Fibroblast of the conjunctiva (primary cell): ENCODE measurements at places on chromosomes 11 and 22.

- no peak for DNase-seq
Observed at GRCh38 chr22:16819249-16819648, 6.0 kb downstream of the XKR3 start.

DNA sequence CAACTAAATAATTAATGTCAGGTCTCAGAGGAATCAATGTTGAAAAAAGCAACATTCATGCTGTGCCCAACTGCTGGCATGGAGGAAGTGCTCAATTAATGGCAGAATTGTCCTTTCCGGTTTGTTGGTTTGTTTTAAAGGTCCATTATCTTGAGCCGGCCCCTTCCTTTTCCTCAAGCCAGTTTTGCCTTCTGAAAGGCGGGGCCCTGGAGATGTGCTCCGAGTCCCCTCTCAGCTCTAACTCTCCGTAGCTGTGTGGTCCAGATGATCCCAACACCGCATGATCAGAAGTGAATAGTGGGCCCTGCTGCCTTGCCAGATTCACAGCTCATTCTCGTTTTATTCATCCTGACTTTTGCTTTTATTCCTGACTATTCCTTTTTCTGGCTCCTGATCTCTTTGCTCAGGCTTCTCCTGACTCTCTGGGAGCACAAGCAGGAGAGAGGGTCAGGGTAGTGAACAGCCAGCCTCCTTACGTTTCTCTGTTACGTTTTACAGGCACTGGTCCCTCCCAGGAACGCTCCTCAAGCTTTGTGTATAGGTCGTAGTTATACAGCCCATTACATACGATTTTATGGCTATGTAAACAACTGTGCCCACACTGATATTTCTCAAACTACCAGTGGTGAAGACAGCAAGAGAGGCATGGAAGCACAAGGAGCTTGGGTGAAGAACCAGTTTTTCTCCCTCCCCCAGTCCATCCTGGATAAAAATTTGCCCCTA is 265.9 kb downstream of the LARGE1 start:
- DNase-seq: no peak

GRCh38 chr22:45996241-45997076 is 19.5 kb upstream of the WNT7B start:
- DNase-seq: no peak

DNA sequence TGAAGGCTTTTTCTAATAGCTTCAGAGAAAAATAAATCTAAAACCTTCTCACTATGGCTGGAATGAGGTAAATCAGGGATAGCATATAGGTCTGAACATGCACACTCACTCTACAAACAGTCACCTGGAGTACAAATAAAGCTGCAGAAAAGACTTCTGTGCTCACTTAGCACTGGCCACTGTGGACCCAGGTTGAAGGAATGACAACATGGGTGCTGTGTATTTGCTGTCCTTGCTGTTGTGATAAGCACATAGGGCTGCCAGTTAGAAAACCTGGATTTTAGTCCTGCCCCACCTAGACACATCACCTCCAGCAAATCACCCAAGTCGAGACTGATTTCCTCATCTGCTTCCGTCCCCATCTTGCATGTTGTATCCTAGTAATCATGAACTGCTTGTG is 51.2 kb downstream of the FZD4 start:
- no peak for DNase-seq

GRCh38 chr22:29765905-29766631 is 739 bp downstream of the ZMAT5 start:
- DNase-seq: no peak

- DNase-seq: no peak
Observed at GRCh38 chr22:48054596-48054995, 1292.1 kb downstream of the TBC1D22A start.

- DNase-seq: no peak
Observed at GRCh38 chr11:43694477-43694876, 13.9 kb downstream of the HSD17B12 start.

DNA sequence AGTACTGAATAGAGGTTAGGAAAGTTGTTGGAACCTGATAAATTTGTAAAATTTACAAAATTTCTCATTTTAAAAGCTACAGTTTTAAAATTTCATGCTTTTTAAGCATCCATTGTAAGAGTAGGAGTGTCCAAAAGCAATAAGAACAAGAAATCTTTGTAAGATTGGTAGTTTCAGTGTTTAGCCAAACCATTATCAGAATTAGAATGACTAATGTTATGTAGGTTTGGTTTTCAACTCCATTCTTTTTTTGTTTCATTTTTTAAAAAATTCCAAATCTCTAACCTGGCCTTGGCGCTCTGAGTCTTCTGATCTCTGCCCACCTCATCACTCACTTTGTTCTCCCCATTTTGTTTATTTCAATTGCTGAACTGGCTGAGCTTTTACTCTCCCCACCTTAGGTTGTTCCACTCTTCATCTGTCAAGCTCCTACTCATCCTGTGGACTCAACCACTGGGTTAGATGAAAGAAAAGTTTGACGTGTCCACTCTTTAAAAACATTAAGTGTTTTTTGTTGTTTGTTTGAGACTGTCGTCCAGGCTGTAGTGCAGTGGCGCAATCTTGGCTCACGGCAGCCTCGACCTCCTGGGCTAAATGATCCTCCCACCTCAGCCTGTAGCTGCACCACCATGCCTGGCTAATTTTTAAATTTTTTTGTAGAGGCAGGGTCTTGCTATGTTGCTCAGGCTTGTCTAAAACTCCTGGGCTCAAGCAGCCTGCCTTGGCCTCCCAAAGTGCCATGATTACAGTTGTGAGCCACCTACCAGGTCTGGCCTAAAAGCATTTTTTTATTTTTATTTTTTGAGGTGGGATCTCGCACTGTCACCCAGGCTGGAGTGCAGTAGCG is 14.0 kb downstream of the EP300 start:
- DNase-seq: no peak

- peak; percentile 20 for DNase-seq
Observed at GRCh38 chr11:69674267-69674885, 777 bp downstream of the LTO1 start.

GRCh38 chr11:128711136-128711535 is 17.3 kb downstream of the FLI1 start:
- DNase-seq: no peak

DNA sequence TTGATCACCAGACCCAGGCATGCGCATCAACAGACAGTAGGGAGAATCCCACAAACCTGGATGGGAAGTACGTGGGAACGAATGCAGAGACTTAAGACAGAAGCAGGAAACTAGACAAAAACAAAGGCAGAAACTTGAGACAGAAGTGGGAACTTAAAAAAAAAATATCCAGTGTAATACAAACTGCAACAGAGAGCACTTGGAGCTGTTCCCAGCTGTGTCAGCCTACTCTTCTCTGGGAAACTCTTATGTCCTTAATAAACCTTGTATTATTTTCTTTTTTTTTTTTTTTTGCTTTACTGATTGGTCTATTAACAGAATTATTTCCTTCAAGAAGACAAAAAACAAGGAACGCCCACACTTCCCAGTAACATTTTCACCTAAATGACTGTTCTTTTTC is 1818.1 kb upstream of the RAG2 start:
- no peak for DNase-seq

- no peak for DNase-seq
Observed at GRCh38 chr22:19891317-19892256, 36.9 kb upstream of the GNB1L start.

DNA sequence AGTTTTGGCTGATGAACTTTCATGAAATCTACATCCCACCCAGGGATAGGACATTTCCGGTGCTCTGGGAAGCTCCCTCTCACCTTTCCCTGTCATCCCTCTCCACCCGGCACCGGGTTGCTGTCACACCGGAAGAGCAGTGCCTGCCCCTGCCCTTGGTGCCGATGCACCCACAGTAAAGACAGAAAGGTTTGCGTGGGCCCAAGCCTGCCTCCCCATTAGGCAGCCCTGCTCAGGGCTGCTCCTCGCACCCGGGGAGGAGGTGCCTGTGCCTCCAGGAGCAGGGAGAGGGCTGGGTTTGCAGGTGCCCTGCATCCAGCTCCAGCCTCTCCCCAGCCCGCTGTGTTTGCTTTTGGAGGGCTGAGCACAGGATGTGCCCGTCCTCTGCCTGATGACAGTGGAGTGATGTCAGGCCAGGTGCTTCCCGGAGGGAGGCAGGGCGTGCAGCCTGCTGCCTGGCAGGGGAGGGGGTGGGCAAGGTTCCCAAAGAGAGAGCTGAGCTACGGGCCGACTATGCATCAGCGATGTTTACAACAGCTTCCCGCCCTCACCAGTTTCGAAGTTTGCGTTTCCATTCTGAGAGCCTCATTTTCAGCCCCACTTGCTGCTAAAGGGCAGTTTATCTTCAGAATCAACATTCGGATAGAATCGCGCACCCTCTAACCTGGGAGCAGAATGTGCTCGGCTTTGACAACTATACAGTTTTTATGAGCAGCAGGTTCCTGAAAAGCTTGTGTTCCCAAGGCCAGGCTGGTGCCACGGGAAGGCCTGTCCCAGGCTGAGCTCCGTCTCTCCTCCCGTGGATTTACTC is 83.2 kb upstream of the CLDN5 start:
- DNase-seq: no peak

DNA sequence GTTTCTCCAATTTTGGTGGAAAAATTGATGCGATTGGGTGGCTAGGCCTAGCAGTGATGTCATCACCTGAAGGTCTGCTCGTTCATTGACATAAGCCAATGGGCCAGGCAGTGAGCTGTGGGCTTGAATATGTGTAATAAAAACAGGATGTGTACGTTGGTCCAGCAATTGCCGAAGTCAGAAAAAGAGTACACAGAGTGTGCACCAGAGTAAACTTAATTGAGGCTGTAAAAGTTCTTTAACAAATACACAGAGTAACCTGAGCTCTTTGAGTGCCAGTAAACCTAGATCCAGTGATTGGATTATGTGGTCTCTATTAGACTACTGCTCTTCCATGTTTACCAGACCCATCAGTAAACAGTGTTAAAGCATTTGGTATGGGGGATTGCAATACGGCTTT is 13.0 kb upstream of the GLYATL1 start:
- DNase-seq: no peak

GRCh38 chr22:50399751-50400331 is 56.7 kb downstream of the PPP6R2 start:
- no peak for DNase-seq

DNA sequence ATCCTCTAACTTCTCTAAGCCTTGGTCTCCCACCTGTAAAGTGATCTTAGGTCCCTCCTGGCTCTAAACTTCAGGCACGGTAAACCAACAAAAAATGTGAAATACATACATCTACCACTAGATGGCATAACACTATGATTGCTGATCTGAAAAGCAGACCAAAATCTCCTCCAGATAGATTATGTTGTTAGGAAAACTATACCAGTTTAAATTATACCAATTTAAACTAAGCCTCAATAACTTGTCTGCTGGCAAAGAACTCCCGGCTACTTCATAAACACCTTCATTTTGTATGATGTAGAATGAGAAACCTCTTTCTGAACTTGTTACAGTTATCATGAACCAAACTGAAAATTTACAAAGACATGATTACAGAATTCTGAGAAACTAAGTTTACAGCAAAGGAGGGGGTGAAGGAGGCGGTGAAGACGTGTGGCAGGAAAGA is 85.9 kb downstream of the SBF2 start:
- peak; percentile 40 for DNase-seq

GRCh38 chr11:13972043-13972910 is 9.8 kb downstream of the SPON1 start:
- DNase-seq: peak; percentile 16

DNA sequence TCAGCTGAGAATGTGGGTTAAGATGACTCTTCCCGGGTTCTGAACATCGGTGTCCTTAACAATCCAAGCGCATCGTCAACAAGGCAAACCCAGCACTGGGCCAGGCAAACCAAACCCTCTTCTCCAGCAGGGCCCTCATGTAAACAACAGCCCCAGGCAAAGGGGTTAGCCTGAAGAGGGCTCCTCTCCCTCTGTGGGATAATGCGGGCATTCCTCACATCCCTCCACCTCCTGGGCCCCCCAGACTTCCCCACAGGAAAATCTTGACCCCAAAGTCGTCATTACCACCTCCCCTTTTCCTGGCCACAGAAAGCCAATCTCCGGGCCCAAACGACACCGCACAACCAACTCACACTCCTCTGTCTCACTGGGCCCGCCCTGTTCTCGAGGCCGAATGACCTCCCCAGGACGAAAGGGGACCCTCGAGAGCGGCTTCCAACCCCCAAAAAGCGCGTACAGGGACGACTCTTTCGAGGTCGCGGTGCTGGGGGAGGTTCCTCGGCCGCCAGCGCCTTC is 566 bp downstream of the DDB1 start:
- DNase-seq: no peak

DNA sequence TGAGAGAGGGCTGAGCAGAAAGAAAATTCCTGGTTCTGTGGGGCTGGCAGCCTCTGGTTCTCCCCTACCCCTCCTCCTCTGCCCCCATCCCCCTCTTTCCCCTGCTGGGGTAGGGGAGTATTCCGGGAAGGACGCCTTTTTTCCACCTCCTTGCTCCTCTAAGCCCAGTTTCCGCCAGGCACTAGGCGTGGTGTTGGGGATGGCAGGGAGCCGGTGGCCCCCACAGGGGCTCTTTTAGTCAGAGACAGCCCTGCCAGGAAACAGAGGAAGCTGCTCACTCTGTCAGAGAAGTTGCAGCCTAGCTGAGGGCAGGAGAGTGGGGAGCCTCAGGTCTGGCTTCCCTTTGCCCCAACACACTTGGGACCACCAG is 15.6 kb upstream of the ARHGEF17 start:
- DNase-seq: no peak

- DNase-seq: no peak
Observed at GRCh38 chr22:45657701-45658100, 13.9 kb upstream of the ATXN10 start.

DNA sequence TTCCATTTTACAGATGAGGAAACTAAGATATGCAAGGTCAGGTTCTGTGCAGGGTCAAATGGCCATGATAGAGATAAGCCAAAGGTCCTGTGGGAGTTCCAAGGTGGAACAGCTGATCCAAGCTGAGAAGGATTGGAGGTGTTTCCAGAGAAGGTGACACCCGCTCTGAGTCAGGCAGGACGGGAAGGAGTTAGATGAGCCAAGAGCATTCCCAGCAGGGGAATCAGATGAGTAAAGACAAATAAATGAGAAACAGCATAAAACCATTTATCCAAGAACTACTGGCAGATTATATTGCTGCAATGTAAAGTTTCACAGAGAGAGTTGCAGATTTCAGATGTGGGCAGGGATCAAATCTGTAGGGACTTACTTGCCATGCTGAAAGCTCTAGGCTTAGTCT is 18.9 kb upstream of the HEPHL1 start:
- peak; percentile 9 for DNase-seq

- no peak for DNase-seq
Observed at GRCh38 chr11:409600-410483, 5.0 kb downstream of the SIGIRR start.

- no peak for DNase-seq
Observed at GRCh38 chr22:44755956-44756361, 3.6 kb downstream of the ARHGAP8 start.

GRCh38 chr22:36571991-36572390 is 43.0 kb upstream of the EIF3D start:
- DNase-seq: no peak

DNA sequence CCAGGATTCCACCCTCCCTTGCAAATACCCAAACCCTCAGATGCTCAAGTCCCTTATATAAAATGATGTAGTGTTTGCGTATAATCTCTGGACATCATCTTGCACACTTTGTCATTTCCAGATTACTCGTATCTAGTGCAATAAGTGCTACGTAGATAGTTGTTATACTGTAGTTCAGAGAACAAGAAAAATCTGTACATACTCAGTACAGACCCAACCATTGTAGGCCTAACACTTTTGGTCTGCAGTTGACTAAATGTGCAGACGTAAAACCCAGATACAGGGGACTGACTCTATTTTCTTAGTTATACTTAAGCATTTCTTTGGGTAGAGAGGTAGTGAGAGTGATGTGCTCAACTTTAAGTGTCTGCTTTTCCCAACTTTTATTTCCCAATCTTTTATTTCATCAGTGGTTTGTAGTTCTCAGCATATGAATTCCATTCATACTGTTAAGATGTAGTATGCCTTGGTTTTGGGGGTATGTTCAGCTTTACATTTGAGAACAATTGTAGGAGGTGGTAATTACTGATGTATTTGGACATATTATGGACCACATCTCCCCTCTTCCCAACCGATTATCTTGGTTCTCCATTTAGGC is 43.9 kb downstream of the DDX6 start:
- DNase-seq: no peak
